ENCODE measurements at places on chromosomes 6 and 20.

- DNase-seq, result no peak
Measured at GRCh38 chr20:5923493-5923892, 26.8 kb downstream of the TRMT6 start.

- no peak for DNase-seq
Measured at GRCh38 chr6:148523048-148523447, 180.4 kb downstream of the SASH1 start.

- no peak for DNase-seq
Measured at GRCh38 chr6:90190752-90191395, 105.8 kb downstream of the BACH2 start.

- peak; percentile 67 for DNase-seq
Measured at GRCh38 chr6:110039364-110039980, 61.4 kb downstream of the GPR6 start.

DNA sequence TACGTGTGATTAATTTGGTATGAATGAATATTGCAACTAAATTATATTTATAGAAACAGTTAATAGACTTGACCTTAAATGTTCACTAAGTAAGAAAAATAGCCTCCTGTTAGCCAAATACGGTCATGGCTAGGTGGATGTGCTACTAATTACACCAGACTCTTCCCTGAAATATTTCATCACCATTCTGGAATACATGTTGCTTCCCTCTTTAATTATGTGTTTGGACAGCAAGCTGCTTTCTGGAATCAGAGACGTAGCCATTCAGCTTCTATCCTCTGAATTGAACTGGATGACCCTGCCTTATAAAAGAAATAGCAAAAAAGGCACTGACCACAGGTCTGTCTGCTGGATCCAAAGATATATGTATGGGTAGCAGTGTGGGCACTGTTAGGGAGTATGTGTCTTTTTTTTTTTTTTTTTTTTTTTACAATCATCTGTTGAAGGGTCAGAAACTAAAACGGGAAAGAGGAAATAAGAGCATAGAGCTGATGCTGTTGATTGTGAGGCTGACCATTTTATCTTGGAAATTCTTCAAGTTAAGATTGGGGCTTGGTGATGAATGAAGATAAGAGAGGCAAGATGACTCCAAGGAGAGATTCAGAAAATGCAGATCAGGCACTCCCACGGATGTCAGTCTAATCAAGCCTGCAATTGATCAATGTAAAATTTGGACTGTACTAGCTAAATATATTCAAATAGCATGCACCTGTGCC is 283.2 kb upstream of the HSF2 start:
- DNase-seq, result no peak

DNA sequence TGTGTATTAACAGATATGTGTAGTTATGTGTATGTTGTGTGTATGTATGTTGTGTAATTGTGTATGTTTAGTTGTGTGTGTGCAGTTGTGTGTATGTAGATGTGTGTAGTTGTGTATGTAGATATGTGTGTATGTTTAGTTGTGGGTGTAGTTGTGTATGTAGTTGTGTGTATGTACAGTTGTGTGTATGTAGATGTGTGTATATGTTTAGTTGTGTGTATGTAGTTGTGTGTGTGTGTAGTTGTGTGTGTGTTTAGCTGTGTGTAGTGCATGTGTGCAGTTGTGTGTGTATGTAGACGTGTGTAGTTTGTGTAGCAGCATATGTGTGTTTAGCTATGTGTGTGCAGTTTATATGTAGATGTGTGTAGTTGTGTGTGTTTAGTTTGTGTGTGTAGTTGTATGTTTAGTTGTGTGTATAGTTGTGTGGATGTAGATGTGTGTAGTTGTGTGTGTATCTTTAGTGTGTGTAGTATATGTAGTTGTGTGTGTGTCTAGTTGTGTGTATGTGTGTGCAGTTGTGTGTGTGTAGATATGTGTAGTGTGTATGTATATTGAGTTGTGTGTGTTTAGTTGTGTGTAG is 16.3 kb downstream of the SIRT5 start:
- no peak for DNase-seq

DNA sequence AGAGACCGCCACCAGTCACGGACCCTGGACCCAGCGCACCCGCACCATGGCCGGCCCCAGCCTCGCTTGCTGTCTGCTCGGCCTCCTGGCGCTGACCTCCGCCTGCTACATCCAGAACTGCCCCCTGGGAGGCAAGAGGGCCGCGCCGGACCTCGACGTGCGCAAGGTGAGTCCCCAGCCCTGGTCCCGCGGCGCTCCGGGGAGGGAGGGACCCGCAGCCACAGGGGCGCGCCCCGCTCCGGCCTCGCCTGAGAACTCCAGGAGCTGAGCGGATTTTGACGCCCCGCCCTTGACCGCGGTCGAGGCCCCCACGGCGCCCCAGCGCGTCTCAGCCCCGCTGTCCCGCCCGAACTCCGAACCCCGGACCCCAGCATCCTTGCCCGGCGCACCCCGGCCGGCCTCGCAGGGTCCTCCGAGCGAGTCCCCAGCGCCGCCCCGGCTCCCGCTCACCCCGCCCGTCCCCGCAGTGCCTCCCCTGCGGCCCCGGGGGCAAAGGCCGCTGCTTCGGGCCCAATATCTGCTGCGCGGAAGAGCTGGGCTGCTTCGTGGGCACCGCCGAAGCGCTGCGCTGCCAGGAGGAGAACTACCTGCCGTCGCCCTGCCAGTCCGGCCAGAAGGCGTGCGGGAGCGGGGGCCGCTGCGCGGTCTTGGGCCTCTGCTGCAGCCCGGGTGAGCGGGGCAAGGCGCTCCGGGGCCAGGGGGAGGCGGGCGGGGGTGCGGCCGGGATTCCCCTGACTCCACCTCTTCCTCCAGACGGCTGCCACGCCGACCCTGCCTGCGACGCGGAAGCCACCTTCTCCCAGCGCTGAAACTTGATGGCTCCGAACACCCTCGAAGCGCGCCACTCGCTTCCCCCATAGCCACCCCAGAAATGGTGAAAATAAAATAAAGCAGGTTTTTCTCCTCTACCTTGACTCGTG is at the start of gene OXT:
Gene OXT (plus strand): TSS at position 11 of the 920 bp plus-strand sequence. CDS start 36 bp downstream, at position 47.
- DNase-seq, result peak; percentile 51

GRCh38 chr6:167907837-167908681 is 81.3 kb downstream of the AFDN start:
- no peak for DNase-seq

DNA sequence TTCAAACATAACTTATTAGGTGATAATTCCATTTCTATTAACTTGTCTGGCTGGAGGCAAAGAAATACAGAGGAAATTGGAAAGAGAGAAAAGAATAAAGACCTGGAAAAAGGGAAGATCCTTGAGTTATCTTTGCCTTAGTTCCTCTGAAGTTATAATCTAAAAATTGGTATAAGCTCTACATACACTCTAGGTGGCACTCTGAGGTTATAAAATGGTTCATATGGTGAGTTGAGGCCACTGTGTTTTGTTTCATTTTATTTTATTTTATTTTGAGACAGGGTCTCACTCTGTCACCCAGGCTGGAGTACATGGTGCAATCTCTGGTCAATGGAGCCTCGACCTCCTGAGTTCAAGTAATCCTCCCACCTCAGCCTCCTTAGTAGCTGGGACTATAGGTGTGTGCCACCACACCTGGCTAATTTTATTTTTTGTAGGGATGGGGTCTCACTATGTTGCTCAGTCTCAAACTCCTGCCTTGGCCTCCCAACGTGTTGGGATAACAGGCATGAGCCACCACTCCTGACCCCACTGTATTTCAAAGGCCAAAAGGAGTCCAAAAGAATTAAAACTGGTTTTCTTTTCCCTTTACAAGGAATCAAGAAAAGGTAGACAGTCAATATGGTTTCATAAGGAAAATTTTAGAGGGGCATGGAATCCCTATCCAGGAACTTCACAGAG is 19.4 kb downstream of the GPX6 start:
- no peak for DNase-seq

- no peak for DNase-seq
Measured at GRCh38 chr6:137676888-137677287, 182.7 kb upstream of the OLIG3 start.

DNA sequence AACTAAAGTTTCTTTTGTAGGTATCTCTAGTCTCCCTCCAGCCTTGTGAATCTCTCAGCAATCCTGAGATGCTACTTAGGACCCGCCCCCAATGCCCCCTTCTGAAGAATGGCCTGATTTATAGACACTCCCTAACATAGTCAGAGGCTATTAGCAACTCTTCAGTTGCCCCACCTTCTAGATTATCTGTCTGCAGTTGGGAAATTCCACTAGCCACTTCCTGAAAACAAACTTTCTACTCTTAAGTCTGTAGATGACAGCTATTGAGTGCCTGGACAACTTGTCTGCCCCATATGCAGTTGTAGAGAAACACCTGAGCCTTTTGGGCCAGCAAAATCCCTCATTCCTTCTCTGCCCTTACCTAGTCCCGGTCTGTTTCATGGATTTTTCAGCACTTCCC is 188.2 kb upstream of the PREP start:
- no peak for DNase-seq

DNA sequence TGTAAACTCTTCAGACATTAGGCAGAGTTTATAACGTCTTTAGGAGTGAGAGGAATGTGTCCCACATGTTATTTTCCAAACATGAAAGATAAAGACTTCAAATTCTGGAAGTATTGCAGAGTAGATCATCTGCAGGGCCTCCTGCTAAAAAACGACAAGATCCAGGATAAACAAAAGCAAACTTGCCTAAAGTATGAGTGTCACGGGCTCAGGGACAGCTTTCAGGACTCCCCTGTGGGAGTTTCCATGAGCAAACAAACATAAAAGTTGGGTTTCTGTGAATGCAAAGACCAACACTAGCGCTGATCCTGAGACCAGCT is 76.9 kb downstream of the TXNDC5 start:
- no peak for DNase-seq

- DNase-seq, result no peak
Measured at GRCh38 chr6:89585154-89585553, 53.4 kb downstream of the LYRM2 start.

GRCh38 chr20:62516338-62516737 is 40.5 kb upstream of the GATA5 start:
- DNase-seq, result no peak

Measured in stimulated activated CD4-positive, alpha-beta T cell treated with anti-CD3 and anti-CD28 coated beads, Interleukin-1b, Interleukin-23, amount 100 ng/mL, for 1 hour (primary cell).